ENCODE measurements at places on chromosomes 1 and 21.

DNA sequence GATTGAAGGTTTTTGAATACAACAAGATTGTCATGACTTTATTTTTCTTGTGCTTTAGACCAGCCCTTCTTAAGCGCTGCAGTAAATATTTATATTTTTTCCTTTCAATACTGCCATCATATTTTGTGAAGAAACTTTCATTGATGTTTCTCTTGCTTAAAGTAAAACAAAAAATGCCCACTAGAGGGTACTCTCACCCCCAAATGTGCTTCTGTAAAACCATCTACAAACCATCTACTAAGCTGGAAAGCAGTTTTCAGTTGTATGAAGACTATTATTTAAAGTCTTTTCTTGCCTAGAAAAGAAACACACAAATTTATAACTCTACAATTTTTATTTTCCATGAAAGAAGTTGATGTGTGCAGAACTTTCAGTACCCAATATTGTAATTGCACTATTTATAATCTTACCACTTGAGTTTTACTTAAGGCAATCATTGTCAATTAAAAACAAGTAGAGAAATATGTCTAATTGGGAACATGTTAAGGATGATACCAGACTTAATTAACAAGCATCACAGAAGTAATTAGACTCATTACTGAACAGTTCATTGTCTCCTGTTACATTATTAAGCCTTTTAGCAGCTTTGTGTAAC lies 10.7 kb downstream of the LEPR start:
- no peak for DNase-seq

DNA sequence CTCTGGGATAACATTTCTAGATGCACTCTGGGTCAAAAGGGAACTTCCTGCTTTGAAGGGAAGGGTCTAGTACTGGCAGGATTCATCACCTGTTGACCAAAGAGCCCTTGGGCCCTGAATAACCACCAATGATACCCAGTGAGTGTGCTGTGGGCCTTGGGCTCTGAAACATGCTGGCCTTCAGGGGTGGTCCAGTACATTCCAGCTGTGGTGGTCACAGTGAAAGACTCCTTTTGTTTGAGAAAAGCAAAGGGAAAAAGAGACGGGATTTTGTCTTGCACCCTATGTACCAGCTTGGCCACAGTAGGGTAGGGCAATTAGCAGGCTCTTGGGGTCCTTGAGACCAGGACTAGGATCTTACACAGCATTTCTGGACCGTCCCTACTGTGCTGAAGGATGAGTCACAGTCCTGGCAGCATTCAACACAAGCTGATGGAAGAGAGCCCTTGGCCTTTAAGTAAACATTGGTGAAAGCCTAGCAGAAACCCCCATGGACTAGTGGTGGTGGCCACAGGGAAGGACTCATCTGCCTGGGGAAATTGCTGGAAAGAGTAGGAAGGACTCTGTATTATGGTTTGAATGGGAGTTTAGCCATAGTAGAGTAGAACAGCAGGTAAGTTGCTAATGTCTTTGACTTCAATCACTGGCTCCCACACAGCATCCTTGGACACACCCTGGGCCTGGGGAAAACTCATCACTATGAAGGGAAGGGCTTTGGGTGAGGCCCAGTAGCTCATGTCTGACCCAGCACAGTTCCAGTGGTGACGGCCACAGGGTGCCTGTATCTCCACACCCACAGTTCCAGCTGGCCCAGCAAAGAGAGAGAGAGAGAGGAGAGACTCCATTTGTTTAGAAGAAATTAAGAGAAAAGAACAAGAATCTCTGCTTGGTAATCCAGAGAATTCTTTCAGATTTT lies 87.5 kb downstream of the COL24A1 start:
- no peak for DNase-seq

- no peak for DNase-seq
Measured at GRCh38 chr1:21855257-21856096, 43.4 kb downstream of the LDLRAD2 start.

GRCh38 chr1:35406103-35406502 lies 137.6 kb downstream of the ZMYM4 start:
- no peak for DNase-seq

DNA sequence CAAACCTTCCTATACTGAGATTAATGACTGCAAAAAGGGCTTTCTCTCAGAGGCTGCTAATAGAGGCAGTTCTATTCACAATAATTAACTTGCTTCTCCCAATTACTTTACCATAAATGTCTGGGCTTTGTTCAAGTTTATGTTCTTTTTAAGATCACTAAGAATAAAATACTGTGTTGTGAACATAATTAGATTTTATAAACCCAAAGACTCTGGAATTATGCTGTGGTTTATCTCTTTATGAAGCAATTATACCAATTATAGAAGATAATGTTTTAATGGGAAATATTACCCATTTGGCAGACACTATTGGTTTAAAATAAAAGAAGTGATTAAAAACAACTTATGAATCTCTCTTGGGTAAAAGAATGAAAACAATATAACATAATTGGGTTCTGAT lies 43.5 kb upstream of the IL12RB2 start:
- no peak for DNase-seq

- DNase-seq: no peak
Measured at GRCh38 chr1:203461717-203462116, 13.9 kb upstream of the PRELP start.

DNA sequence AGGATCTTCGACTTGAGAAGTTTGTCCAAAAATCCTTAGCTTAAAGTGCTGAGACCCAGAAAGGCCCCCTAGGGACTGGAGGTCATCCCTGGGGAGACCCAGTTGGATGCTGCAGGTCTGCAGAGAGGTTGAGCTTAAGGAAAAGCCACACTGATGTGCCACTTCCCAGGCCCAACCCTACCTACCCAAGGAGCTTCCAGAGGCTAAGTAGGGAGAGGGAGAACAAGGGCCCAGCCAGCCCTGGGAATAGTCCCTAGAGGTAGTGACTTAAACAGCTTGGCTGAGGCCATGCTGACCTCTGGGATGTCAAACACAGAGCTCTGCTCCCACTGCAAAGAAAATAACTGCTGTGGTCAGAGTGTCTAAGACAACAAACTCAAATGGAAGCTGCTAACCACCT lies 693.7 kb downstream of the MATN1 start:
- DNase-seq: peak; percentile 67

DNA sequence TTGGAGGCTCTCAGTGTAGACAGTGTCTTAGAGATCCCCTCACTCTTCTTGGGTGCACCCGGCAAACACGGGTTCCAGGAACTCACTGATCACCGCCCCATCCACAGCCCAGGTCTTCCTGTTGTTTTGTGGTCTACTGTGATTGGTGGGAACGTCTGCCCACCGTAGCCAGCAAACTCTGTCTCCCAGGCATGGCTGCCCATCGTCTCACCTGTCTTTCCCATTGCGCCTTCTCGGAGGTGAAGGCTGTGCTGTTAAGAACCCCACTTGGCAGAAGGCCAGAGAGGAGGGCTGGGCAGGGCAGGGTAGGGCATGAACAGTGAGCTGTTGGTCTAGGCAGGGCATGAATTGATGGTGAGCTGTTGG lies 14.1 kb upstream of the KCNA2 start:
- DNase-seq: peak; percentile 79

- no peak for DNase-seq
Measured at GRCh38 chr1:63668298-63668697, 75.1 kb downstream of the PGM1 start.

DNA sequence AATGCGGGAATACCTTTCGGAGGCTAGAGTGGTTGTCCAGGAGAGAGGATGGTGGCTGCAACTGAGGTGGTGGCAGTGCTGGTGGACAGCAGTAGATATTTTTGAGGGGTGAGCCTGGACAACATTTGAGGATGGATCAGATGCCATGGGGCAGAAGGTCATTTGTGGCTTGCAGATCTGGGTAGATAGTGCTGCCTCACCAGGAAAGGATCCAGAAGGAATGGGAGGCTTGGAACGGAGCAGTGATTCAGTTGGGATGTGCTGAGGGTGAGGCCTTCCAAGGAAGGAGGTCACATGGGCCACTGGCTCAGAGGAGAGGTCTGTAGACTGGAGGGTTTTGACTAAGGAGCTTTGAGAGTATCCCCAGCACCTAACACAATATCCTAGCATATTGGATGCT lies 110.8 kb upstream of the KAZN start:
- no peak for DNase-seq

GRCh38 chr1:220330265-220330664 lies 58.0 kb upstream of the RAB3GAP2 start:
- DNase-seq: no peak

DNA sequence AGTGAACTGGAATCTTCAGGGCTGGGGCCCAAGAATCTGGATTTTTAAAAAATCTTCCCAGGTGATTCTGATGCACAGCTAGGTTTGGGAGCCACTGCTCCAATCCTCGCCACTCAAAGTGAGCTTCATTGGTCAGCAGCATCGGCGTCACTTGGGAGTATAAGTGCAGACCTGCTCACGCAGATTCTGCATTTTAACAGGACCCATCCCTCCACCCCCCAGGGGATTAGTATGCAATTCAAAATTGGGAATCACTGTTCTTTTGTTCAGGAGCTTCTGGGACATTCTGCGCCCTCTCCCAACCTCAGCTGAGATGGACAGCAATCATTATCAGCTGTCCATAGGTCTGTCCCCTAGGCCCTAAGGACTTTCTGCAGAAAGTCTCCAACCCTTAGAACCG lies 53.5 kb downstream of the LGR6 start:
- DNase-seq: peak; percentile 71

DNA sequence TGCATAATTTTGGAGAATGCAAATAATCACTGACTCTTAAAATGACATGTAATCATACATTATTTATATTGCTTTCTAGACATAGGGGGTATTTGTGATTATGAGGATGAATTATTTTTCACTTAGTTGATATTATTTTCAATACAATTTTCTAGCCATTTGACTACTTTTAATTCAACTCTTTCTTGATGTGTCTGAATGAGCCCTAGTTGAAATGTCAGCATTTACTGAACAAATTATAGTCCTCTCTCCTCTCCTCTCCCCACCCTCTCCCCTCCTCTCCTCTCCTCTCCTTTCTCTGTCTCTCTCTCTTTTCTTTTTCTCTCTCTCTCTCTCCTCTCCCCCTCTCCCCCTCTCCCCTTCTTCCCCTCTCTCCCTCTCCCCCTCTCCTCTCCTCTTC lies 194.6 kb downstream of the GPR52 start:
- DNase-seq: no peak

- no peak for DNase-seq
Measured at GRCh38 chr1:194230351-194231144, 1044.1 kb upstream of the B3GALT2 start.

- DNase-seq: no peak
Measured at GRCh38 chr1:165871311-165872067, 44.1 kb downstream of the UCK2 start.

DNA sequence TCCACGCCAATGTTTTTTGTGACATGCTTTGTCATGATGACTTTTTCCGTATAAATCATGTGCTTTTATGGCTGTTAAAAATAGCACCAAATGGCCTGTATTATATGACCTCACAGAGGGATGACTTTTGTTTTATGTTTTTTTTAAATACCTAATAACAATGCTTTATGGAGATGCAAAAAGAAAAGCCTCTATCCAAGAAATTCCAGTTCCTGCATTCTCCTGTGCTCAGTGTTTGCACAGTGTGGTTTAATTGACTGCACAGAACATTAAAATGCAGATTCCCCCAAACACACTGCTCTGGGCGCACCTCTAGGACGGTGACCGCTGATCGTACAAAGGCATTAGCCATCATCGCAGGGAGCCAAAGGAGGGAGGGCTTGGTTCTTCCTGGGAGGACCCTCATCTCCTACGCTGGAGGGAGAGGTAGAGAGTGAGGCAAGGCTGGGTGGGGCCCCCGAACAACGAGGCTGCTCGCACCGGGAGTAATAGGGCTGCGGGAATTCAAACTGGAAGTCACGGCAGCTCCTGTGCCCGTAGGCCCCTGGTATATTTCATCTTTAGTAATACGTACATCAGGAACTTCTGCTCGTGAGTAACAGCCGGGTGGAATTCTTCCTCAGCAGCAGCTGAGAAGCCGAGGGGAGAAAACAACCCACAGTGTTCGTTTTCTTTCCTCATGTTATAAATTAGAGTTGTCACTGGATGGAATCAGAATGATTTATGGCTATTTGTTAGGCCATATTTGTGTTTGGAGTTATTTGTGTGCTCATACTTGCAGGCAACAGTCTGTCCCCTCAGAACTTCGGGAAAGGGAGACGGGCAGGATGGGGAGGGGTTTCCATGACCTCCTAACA lies 465.6 kb downstream of the CAMTA1 start:
- no peak for DNase-seq

GRCh38 chr1:50348449-50349241 lies 74.6 kb downstream of the DMRTA2 start:
- no peak for DNase-seq

- DNase-seq: no peak
Measured at GRCh38 chr1:93652323-93652949, 29.2 kb downstream of the BCAR3 start.

- DNase-seq: no peak
Measured at GRCh38 chr1:56135864-56136147, 443.6 kb downstream of the PLPP3 start.

DNA sequence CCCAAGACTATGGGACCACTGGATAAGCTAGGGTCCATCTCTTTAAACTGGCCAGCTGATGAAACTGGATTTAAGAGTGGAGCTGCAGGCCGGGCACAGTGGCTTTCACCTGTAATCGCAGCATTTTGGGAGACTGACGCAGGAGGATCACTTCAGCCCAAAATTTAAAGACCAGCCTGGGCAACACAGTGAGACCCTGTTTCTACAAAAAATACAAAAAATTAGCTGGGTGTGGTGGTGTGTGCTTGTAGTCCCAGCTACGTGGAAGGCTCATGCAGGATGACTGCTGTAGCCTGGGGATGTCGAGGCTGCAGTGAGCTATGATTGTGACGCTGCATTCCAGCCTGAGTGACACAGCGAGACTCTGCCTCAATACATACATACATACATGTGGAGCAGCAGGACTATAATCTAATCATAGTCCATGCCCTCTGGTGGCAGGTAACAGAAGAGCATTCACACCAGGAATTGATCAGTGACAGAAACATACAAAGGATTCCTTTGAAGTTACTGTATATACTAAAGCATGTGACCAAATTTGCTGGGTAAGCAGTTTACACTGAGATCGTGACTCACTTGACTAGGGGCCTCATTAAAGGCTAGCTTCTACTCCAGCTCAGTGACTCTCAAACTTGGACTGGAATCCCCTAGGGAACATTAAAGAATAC lies 101.5 kb upstream of the SLFNL1 start:
- no peak for DNase-seq

GRCh38 chr1:44663417-44663816 lies 10.9 kb downstream of the TMEM53 start:
- DNase-seq: no peak

DNA sequence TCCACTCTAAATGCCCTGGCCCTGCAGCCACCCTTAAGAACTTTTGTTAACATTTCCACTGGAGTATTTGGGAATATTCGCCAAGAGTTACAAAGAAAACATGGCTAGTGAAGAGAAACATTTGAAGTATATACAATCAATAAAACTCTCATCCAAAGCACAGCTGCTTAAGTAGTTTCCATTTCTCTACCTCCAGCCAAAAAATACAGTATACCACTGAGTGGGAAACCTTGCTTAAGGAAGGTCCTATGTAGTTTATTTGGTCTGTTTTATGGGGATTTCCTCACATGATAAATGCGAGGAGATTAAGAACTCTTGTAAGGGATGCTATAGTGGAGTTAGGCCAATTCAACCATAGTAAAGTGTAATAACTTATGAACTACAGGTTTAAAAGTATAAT lies 382.5 kb downstream of the NEGR1 start:
- no peak for DNase-seq

GRCh38 chr1:222266223-222267196 lies 281.4 kb downstream of the HHIPL2 start:
- no peak for DNase-seq

GRCh38 chr21:16084776-16085364 lies 355.1 kb downstream of the USP25 start:
- DNase-seq: no peak
